ENCODE measurements at places on chromosomes 11 and 22.

DNA sequence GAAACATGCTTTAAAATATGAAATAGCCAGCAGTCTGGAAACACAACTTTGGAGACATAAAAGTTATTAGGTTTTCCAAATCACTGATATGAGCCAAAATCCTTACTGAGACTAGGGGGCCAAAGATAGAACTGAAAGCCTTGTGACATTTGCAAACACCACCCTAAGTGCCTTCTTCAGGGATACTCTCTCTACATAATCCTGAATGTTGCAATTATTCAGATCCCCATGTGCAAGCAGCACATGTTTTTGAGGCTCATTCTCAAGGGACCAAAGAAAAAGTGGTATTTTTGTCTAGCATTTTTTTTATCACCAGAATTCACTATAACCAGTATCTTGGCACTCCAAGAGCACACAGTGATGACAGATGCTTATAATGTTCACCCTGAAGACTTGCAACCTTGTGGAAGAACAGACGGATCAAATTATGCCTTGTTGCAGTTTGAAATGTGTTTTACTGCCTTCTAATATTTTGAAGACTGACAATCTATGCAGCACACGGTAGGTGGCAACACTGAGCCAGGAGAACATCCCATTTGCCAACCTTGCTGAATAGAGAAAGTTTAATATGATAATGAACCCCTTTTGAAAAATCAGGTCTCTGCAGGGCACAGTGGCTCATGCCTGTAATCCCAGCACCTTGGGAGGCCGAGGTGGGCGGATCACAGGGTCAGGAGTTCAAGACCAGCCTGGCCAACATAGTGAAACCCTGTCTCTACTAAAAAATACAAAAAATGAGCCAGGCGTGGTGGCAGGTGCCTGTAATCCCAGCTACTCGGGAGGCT is 78.5 kb downstream of the PLEKHA7 start:
- no peak for DNase-seq

GRCh38 chr11:88117281-88117858 is 57.9 kb downstream of the RAB38 start:
- DNase-seq: no peak

- DNase-seq: no peak
These were observed 100.3 kb upstream of the SLC22A12 start for GRCh38 chr11:64490562-64491216.

GRCh38 chr11:84721561-84721961 is 905.6 kb downstream of the DLG2 start:
- no peak for DNase-seq

- no peak for DNase-seq
These were observed 1.6 kb downstream of the LGR4 start for GRCh38 chr11:27470826-27471588.

DNA sequence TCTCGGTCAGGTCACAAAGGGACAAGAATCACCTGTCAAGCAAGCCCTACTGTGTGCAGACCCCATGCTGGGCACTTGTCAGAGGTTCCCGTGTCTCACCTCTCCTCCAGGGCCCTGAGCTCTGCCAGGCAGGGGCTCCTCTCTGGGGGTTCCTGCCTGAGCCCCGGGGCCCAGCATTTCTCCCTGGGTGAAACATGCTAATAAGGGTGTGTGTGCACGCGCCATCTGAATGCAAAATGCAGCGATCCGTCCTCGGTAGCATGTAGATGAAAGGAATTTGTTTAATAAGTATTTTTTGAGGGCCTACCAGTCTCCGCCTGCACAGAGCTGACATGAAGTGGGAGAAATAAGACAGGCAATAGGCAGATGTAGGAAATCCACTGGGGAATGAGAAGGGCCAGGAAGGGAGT is 5.8 kb downstream of the ELFN2 start:
- no peak for DNase-seq

DNA sequence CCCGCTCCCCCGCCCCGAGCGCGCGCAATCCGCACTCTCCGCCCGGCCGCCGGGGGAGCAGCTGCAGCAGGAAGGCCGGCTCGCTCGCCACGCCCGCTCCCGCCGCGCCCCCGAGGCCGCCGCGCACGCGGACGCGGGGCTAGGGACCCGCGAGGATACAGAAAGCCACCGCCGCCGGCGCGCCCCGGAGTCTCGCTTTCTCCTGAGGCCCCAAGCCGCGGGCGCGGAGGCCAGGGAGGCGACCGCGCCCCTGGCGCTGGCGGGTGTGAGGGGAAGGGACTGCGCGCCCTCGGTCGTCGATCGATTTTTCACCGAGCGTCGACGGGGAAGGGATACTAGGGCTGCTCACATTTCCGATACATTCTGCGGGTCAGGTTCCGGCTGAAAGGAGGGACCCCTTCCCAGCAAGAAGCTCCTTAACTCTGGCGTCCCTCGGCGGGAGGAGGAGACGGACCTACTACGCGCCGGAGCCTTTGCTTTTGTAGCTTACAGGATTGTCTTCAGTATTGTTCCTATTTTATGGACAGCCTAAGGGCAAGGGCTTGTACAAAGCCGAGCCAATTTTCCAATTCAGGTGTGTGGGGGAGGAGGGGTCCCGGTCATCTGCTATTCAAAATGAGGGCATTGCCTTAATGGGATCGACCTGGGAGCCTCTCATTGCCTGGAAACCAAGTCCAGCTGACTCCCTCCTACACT is 416 bp upstream of the GAB2 start:
- no peak for DNase-seq

- no peak for DNase-seq
These were observed 8.0 kb downstream of the NUMA1 start for GRCh38 chr11:72072348-72072747.

- no peak for DNase-seq
These were observed 10.5 kb downstream of the FGF3 start for GRCh38 chr11:69808667-69809086.

GRCh38 chr22:41478891-41479521 is 10.1 kb downstream of the ACO2 start:
- DNase-seq: no peak

DNA sequence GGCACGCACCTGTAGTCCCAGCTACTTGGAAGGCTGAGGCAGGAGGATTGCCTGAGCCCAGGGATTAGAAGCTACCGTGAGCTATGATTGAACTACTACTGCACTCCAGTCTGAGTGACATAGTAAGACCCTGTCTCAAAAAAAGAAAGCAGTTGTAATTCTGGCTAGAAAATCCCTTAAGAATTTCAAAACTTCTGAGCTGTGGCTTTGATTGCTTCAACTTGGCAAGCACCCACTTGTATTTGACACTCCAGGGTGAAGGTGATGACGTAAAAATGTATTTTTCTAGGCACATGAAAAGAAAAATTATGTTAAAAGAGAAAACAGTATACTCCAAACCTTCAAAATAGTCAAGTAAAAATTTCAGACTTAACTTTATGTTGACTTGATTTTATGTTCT is 23.6 kb upstream of the ALKBH3 start:
- no peak for DNase-seq

GRCh38 chr11:91585035-91585801 is 639.4 kb upstream of the FAT3 start:
- no peak for DNase-seq

DNA sequence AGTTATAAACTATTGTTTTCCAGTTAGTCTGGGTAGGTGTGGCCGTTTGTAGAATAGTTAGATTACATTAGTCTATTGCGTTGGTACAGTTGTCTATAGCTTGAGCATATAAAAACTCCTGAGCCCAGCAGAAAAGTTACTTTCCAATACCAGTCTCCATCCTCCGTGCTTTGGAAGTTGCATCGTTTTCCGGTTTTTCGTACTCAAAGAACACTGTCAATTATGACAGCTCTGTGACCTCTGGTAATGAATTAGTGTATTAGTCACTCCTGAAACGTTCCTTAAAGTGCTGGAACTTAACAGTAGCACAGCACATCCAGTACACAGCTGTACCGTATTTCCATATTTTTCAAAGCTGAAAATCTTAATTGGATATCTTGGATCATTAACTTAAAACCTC is 808 bp upstream of the MSANTD2 start:
- DNase-seq: no peak

- DNase-seq: no peak
These were observed 199.6 kb upstream of the ZBED5 start for GRCh38 chr11:11057472-11057854.

DNA sequence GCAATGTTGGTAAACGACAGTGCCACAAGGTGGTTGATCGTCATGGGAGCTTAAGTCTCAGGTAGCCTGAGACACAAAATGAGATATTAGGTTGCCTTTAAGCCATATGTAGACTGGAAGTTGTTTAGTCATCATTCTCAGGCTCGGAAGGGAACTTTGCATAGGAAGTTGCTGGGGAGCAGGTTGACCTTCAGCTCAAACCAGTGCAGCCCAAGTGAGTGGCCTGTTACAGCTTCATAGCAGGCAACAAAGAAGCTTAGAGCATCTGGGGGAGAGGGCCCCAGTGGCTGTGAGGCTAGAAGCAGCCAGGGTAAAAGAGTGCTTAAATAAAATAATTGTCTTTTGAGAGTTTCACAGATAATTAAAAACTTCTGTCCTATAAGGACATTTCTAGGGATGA is 404.0 kb downstream of the GUCY1A2 start:
- DNase-seq: no peak

GRCh38 chr11:66854729-66855211 is 2.1 kb upstream of the LRFN4 start:
- DNase-seq: no peak

DNA sequence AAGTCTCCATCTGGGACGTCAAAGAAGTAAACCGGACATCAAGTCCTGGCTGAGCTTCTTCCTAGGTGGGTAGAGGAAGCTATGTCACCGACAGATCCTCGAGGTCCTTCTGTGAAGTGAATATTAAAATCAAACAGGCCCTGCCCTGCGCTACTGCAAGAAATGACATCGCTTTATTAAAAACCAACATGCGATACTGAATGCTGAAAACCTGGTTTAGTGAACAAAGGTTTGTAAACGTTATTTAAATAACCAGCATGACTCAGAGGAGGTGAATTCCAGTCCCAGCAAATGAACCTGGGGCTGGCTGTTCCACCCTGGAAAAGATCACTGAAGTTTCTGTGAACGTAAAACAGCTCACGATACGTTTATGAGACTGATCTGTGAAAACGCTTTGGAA is 645 bp downstream of the RTCB start:
- DNase-seq: no peak

GRCh38 chr11:45646275-45646927 is 19.0 kb downstream of the CHST1 start:
- DNase-seq: no peak

DNA sequence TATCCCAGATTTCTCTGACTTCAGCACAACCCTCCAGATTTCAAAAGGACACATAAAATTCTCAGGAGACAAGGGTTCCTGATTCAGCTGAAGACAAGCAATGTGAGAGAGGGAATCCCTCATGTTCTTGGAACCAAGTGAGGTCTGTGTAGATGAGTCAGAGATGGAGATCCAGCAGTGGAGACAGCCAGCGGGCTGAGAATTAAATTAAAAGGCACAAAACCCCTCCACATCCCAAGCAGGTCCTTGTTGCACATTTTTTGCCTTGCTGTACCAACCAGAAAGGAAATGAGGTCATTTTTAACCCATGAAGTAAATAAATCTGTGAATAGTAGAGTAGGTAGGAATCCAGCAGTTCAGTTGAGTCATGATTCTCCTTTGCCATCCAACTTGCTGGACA is 9.7 kb downstream of the MTNR1B start:
- no peak for DNase-seq

GRCh38 chr11:26483108-26483507 is 89.0 kb downstream of the MUC15 start:
- DNase-seq: no peak

DNA sequence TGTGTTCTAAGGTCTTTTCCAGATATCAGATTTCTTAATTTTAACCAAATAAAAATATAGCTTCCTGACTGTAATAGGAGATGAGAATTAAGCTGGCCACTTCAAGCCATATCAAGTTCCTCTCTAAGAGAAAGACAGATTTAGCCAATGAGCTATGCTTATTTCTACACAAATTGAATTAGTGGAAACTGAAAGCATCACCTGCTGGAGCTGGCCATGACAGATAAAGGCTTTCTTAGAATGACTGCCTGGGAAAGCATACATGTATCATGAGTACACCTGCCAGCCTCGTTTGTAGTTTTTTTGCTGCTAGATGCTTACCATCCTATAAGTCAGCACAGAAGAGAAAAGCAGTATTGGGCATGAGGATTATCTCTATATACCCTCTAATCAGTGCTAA is 53.5 kb upstream of the DBX1 start:
- no peak for DNase-seq

GRCh38 chr22:30310881-30311771 is 15.6 kb downstream of the TBC1D10A start:
- no peak for DNase-seq

- DNase-seq: no peak
These were observed 46.3 kb upstream of the RRM1 start for GRCh38 chr11:4048340-4048739.

DNA sequence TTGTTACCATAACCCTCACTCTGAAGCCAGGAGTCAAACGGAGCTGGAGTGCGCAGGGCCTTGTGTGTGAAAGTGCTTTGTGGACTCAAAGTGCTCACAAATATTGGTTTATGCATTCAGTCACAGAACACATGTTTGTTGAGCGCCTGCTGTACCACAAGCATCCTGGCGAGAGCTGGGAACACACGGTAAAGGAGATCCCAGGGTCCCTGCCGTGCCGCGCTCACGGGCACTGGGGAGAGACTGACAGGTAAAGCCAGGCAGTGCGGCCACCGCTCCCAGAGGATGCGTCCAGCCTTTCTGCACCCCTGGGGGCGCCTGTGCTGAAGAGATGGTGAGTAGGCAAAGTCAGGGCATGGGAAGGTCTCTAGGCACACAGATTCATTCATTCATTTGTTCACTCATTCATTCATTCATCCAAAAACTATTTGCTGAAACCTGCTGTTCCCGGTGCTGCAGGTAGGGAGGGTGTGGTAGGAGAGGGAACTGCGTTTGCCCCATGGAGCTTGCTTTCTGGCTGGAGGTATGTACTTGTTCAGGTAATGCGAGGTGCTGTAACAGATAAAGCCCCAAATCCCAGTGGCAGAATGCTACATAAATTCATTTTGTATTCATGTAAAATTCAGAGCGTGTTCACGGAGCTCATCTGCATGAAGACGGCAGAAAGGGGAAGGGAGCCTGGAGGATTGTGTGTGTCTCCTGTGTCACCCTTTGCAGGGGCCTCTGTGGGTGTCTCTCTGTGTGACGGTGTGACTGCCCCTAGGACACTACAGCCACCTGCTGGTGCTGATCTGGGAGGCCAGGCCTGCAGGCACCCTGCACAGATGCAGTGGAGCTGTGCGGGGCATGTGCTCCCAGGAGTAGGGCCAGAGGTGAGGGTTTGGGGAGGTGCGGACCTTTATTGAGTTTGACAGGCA is 167.0 kb upstream of the B3GAT1 start:
- DNase-seq: no peak

DNA sequence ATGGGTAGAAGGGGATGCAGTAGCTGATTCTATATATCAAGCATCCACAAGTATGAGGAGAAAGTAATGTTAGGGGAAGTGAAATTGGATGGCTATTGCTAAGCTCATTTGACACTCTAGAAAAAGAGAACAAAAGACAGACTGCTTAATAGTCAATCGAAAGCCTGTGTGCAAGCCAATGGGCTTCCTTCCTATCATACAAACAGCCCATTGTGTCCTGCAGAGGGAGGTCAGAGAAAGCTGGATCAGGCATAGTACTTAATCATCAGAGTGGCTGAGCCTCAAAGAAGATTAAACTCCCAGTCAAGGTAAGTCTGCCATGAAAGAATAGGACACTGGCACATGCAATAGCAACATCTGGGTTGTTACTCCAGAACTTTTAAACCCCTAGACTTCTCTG is 50.9 kb upstream of the PGR start:
- DNase-seq: no peak

- DNase-seq: no peak
These were observed 148.8 kb upstream of the ANO5 start for GRCh38 chr11:22044126-22044525.

- no peak for DNase-seq
These were observed 165.2 kb upstream of the TBCEL start for GRCh38 chr11:120858740-120859139.

All from caudate nucleus (tissue), 63 donors.